Suprapubic skin (tissue), 4 donors: ENCODE measurements at places on chromosomes 1 and 21. TPM values are rescaled to one million over a fixed set of nuclear protein-coding genes. Genes with fewer than 3 reads are reported as not detected.

Gene FBXO42
- 52.7 TPM for total RNA-seq

DNA sequence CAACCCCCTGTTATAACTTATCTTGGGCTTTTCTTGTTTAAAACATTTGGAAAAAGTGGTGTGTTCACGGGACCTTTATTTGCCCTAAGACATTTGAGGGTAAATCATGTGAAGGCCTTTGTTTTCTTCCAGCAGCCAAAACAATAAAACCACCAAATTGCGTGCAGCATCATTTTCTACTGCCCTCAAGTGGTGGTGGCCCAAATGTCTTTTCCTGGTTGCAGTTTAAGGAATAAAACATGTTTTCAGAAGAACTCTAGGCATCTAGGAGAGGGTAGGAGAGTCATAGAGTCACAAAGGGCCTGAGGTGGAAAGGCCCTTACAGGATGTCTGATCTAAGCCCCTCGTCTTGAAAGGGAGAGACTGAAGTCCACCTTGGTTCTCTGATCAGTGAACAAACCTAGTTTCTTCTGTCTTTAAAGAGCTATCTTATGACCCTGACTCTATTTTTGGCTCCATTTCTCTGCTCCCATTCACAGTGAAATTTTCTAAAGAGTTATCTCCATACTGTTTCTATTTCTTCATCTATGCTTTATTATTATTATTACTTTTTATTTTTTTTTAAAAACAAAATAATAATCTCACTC, 16.0 kb upstream of the EPS15 start:
- DNase-seq, result no peak

Gene ACTL8
- not detected for total RNA-seq

- DNase-seq, result no peak
These were observed 35.2 kb upstream of the ZNF326 start for GRCh38 chr1:89959719-89960118.

Gene ZMYND12
- 0.80 TPM for total RNA-seq

GRCh38 chr1:11214698-11215380, 25.7 kb downstream of the ANGPTL7 start:
- DNase-seq, result no peak

DNA sequence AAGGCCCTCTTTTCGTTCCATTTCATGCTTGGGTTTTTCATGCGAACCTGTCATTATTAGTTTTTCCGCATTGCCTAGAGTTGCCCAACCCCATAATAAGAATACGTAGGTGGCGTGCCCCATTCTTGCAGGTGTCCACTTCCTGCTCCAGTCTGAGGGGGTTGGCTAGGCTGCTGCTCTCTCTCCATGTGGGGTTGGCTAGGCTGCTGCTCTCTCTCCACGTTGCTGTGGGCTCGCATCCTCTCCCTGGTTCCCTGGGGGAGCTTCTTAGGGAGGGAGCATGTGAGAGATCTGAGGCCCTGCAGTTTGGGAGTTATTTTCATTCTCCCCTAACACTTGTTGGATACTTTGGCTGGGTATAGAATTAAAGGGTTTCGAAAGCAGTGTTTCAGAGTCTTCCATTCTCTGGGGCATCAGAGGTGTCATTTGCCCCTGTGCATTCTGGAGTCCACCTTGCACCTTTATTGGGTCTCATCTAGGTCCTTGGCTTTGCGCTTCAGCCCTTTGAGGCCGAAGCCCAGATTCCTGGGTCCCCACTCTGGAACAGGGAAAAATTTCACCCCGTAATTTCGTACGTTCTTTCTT, 8.6 kb downstream of the C1orf35 start:
- peak; percentile 54 for DNase-seq

DNA sequence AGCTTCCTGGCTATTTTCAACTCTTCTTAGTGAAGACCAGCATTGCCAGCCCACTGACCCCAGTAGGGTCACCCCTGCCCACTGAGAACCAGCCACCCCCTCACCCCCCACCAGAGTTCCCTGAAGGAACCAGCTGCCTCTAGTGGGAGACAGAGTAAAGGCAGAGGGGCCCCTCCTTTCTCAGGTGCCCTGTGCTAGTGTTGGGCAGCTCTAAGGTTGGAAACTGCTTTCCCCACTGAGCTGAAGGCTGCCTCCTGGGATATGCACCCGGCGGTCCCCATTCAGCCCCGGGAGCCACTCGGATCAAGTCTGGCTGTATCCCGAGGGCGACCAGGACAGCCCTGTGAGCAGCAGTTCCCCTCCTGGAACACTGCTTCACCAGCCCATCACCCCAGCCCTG, 111.0 kb downstream of the PGBD5 start:
- DNase-seq, result peak; percentile 22

Gene PTPRF
- total RNA-seq, result 324 TPM

Gene MTMR11
- 40.3 TPM for total RNA-seq

DNA sequence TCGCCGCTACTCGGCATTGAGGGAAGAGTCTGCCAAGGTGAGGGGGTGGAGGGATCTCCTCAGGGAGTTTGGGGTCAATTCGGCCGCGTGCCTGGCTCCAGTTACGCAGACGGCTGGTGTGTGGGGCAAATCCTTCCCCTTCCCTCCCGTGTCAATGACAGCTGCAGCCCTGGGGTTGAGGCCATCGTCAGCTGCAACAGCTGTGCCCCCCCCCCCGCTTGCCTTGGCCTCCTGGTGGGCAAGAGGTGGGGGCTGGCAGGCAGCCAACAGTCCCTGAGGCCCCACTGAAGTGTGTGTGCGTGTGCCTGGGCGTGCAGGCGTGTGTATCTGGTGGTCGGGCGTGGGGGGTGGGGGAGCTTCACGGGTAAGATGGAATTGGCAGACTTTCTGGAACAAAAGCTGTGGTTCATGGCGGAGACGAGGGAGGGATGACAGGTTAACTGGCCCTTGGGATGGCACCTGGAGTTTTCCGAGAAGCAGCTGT, 25.6 kb downstream of the PPFIA4 start:
- DNase-seq, result no peak

Gene OR2T4
- not detected for total RNA-seq

GRCh38 chr1:111214074-111214801, 13.3 kb upstream of the CHI3L2 start:
- DNase-seq, result no peak

- DNase-seq, result peak; percentile 90
These were observed 14.3 kb upstream of the SKI start for GRCh38 chr1:2213576-2214505.

DNA sequence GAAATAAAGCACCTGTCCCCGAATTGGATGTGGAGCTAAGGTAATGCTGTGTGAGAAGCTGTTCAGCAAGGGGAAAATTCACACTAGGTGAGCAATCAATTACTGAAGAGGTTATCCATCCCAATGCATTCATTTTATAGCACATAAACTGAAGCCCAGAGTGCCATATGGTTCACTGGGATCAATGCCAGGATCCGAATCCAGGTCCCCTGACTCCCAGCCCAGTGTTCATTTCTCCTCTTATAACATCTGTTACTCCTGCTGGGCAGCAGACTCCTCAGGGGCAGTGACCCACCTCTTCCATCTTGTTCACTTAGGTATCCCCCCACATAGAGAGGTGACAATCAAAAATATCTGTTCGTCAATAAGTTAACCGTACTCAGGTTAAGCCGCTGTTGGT, 13.2 kb upstream of the SEC16B start:
- DNase-seq, result no peak

Gene VWA1
- total RNA-seq, result 27.6 TPM

DNA sequence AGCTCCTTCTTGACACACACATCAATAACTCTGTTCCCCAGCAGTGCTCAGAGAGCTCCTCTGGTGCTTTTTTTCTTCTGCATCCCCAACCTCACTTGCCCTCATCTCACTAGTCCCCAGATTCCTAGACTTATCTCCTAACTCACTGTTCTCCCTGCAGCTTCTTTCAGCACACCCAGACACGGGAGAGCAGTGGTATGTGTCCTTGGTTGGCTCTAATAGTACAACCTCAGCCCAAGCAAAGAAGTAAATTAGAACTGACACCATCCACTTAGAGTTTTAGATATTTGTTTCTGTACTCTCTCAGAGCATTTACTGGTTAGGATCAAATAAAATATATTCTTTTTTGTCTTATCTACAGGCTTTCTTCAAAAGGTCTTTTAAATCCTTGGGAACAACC, 201.4 kb upstream of the SNX7 start:
- DNase-seq, result no peak

- no peak for DNase-seq
These were observed 2.8 kb upstream of the GALNT2 start for GRCh38 chr1:230064283-230064682.

- DNase-seq, result no peak
These were observed 12.7 kb downstream of the FAM89A start for GRCh38 chr1:231027136-231027925.
